ENCODE measurements at places on chromosomes 6 and 20.

GRCh38 chr20:1870792-1871550 is 24.2 kb upstream of the SIRPA start:
- DNase-seq, result no peak

DNA sequence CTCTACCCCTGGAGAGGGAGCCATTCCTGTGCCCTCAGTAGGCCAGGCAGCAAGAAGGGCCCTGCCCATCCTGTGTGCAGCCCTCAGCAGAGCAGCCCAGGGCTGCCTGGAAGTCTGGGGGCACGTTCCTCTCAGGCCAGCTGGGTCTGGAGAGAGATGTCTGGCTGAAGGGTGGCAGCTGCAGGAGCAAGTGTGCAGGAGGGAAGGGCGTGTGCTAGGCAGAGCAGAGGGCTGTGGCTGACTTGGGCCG is 62.7 kb downstream of the NOL4L start:
- DNase-seq, result no peak

GRCh38 chr20:13588049-13588448 is 50.7 kb downstream of the TASP1 start:
- no peak for DNase-seq

GRCh38 chr20:63325554-63326313 is 32.7 kb downstream of the COL20A1 start:
- no peak for DNase-seq

- no peak for DNase-seq
Observed at GRCh38 chr20:35974256-35974655, 5.9 kb downstream of the CNBD2 start.

- no peak for DNase-seq
Observed at GRCh38 chr6:170235391-170236125, 55.3 kb downstream of the DLL1 start.

DNA sequence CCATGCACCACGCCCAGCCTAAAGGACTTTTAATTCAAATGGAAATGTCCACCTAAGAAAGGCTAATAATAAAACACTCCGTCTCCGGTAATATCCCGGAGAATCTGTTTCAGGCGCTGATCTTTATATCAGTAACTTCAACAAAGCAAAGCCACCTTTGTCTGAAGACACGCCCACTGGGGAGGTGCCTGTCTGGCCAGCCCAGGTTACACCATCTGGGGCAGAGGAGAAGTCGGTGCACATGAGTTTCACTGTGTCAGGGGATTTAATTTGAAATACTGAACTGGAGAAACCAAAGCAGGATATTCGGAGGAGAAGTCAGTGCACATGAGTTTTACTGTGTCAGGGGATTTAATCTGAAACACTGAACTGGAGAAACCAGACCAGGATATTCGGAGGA is 9.4 kb downstream of the SERPINB6 start:
- DNase-seq, result no peak

Data from NCI-H1930 (cell line).